SW 1271 (cell line): ENCODE measurements at places on chromosomes 6 and 20.

- peak; percentile 32 for DNase-seq
Measured at GRCh38 chr6:73516514-73517489, 4.0 kb downstream of the EEF1A1 start.

GRCh38 chr6:85620308-85620707 is 22.4 kb downstream of the SYNCRIP start:
- no peak for DNase-seq

DNA sequence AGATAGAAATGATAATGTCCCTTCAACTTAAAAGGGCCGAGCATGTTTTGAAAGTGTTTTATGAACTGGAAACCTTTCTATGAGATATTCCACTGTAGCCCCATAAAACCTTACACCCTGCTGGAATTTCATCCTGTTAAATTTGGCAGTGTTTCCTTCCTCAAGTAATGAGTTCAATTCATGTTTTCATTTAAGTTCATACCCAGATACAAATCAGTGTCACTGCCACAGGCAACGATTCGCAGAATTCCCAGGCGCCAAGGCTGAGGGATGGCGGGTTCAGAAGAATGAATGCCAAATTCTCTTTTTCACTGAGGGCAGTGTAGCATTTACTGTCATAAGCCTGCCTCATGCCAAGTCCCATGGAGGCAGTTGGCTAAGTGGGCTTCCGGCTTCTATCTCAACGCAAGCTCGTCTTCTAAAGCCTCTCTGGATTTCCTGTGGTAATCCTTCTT is 511.8 kb upstream of the ID4 start:
- no peak for DNase-seq

DNA sequence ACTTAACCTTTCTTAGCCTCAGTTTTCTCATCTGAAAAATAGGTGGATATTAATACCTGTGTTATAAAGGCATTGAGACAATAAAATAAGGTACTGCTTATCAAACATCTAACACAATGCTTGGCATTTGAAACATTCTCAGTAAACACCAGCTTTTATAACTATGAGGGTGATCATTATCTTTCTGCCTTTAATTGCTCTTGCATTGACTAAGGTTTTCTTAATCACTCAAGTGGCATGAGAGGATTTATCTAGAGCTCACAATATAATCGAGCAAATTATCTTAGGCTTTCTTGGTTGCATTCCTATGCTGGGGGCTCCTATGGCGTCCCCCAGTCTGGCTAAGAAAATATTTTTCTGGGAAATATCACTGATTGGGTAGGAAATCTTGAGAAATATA is 716.4 kb upstream of the MARCKS start:
- no peak for DNase-seq

- DNase-seq, result no peak
Measured at GRCh38 chr20:24560571-24561491, 91.4 kb downstream of the SYNDIG1 start.

GRCh38 chr6:101013612-101014195 is 132.6 kb upstream of the ASCC3 start:
- no peak for DNase-seq

GRCh38 chr6:136982928-136983327 is 60.8 kb downstream of the SLC35D3 start:
- no peak for DNase-seq

GRCh38 chr6:125850361-125850760 is 59.6 kb downstream of the NCOA7 start:
- no peak for DNase-seq

DNA sequence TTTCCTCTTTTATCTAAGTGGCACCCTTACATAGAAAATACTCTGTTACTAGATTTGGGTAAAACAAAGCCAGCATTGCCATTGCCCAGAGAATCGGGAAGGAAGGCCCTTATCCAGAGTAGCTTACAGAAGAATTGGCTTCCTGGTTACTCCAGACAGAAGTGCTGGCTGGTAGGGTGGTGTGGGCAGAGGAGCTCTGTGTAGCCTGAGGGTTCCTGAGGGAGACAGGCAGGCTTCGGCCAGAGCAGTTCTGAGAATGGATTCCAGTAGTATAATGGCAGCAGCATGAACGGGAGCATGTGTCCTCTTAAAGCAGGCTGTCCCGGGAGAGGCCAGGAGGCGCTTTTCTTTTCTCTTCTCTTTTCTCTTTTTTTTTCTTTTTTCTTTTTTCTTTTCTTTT is 11.9 kb downstream of the CUL9 start:
- no peak for DNase-seq

DNA sequence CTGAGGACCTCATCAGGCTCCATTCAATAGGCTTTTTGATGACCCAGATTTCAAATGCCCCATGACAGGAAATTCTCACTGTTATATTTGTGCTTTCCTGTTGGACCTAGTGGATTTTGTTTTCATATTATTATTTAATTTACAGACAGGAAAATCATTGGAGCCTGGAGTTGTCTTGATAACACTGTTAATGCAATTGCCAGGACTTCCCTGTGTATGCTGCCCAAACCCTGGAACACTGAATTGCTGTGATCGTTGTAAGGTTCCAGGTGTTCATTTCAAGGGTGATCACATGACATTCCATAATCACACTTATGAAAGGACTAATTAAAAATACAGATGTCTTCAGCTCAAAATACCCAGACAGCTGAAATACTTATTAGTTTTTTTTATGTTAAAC is 783.2 kb downstream of the DHX35 start:
- no peak for DNase-seq

DNA sequence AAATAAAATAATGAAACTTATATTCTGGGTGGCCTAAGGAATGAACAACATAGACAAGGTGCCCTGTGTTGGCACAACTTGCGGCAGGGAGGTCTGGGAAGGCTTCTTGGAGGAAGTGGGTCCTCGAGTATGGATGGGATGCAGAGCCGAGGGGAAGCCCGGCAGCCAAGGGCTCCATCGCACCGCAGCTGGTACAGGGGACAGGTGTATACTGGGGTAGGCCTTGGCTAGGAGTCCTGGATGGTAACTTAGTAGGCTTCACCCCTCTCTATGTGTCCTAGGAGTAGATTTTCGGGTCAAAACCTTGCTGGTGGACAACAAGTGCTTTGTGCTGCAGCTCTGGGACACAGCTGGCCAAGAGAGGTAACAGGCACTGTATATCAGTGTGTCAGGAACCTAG is 28.0 kb downstream of the RAB44 start:
- DNase-seq, result no peak

DNA sequence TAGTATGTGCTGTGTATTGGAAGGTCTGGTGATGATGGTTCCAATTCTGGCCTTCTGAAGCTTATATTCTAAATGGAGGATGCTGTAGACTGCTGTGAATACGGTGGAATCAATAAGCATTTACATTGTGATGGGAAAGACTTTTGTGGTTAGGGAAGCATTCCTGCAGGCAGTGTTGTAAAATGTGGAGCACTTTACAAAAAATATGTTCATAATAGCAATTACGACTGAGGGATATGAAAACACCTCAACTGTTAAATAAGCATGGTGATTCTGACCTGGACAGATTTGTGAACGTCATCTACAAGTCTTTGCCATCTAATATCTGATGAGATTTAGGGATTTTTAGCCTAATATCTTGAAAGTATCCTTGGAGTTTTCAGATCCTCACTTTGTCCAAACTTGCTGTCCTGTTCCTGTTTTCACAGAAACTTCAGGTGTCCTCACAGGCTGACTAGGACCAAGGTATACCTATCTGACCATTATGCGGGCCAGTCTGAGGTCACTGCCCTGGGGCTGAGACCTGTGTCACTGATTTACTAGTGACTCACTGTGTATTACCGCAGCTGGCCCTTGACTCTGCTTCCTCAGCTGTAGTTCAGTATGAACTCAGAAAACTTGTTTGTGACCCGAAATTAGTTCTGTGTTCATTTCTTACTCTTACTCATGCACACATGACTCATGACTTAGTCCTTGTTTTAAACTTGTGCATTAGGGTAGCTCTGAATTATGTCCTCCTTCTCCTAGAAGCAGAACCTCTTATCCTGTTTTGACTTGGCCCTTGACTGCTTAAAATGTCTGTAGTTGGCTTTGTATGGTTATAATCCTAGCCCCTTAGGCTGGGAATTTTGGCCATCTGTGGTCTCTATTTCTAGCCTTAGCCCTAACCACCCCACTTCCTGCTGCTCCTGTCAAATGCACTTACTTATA is 343.0 kb downstream of the CDKAL1 start:
- peak; percentile 96 for DNase-seq

GRCh38 chr6:134015719-134016557 is 36.5 kb downstream of the SLC2A12 start:
- DNase-seq, result no peak

DNA sequence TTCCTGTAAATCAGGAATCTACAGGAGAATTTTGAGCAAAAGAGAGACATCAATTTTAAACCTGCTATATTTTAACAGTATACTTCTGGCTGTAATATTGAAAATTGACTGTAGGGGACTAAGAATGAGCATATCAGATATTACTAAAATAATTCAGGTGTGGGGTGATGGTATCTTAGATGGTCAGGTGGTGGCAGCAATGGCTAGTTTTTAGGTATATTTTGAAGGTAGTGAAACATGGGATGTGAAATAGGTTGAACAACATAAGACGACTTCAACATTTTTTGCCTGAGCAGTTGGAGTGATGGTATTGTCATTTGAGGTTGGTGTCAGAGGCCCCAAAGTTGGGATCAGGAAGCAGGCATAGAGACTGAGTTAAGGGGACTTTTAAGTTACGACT is 32.1 kb downstream of the FAM83B start:
- DNase-seq, result no peak

DNA sequence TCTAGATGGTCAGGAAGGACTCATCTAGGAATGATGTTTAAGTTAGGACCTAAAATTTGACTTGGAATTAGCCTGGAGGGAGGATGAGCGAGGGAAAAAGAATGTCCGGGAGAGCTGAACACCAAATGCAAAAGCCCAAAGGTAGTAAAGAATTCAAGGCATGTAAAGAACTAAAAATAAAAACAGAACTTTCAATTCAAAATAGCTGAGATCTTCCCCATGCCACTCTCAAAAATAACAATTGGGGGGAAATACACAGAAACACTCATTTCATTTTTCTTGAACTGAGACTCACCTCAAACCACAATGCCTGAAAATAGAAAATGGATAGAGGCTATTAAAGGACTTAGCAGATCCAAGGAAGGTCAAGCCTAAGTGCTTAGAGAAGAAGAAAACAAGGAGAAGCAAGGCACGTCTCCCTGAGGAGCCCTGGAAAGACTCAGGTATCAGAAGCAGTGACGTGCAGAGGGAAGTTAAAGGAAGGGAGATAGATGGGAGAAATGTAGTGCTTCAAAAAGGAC is 10.4 kb downstream of the PXT1 start:
- peak; percentile 29 for DNase-seq

GRCh38 chr6:22030730-22031619 is 265.9 kb downstream of the PRL start:
- no peak for DNase-seq

- no peak for DNase-seq
Measured at GRCh38 chr6:169146521-169146920, 107.1 kb downstream of the THBS2 start.

DNA sequence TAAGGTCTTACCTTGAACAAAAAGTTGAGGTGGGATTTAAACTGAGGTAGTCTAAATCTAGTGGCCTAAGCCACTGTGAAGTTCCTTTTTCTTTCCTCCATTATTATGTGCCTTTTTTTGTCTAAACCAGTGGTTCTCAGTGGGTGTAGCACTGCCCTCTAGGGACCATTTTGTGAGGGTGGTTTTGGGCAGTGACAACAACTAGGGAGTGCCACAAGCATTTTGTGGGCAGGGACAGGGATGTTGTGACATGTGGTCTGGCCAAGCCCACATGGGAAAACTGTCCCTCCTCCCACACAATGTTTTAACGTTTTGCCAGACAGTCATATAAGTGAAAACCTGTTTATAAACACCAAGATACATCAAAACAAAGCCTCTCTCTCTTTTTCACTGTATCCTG is 899.4 kb upstream of the FLRT3 start:
- DNase-seq, result no peak

GRCh38 chr6:119348748-119349360 is 707 bp downstream of the MAN1A1 start:
- DNase-seq, result no peak
